ENCODE measurements at places on chromosomes 3 and 15.

DNA sequence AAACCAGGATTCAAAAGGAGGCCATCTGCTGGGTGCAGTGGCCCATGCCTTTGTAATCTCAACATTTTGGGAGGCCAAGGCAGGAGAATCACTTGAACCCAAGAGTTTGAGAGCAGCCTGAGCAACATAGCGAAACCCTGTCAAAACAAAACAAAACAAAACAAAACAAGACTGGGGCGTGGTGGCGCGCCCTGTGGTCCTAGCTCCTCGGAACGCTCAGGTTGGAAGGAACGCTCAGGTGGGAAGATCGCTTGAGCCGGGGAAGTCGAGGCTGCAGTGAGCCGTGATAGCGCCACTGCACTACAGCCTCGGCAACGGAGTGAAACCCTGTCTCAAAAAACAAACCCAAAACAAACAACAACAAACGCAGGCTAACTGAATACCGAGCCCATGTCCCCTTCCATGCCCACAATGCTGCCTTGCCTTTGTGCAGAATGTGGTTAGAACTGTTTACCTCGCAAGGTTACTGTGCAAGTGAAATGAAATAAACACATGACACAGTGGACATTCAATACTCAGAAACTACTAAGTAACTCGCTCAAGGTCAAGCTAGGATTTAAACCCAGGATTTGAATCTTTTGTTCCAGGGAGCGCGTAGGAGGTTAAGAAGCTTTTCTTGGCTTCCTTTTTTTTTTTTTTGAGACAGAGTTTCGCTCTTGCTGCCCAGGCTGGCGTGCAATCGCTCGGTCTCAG, 766 bp upstream of the EMC4 start:
- ATAC-seq = no peak

DNA sequence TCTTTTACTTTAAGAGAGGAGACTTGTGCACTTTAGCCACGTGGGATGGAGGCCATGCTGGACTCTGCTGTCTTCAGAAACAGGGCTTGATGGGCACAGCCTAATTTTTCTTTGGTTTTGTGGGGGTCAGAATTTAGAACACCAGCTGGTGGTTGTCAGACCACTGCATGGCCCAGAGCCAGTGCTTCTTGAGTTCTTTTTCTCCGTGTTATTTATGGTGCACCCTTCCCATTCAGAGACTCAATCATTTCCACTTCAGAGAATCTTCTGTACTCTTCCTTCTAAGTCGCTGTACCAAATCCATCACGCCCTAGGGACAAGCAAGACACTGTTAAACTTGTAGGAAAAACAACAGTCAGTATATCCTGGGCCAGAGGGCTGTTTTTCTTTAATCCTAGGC, 20.1 kb downstream of the PRR23A start:
- no peak for ATAC-seq

- ATAC-seq = peak; percentile 89
Observed at GRCh38 chr3:51799879-51800749, 21.1 kb upstream of the IQCF6 start.

- no peak for ATAC-seq
Observed at GRCh38 chr3:167989066-167989465, 106.7 kb downstream of the GOLIM4 start.

- ATAC-seq = no peak
Observed at GRCh38 chr3:50444213-50444612, 59.2 kb downstream of the CACNA2D2 start.

- ATAC-seq = peak; percentile 18
Observed at GRCh38 chr3:186192823-186193222, 83.9 kb upstream of the ETV5 start.

GRCh38 chr3:99111235-99111634, 209.7 kb upstream of the DCBLD2 start:
- no peak for ATAC-seq

- peak; percentile 50 for ATAC-seq
Observed at GRCh38 chr15:70584838-70585706, 178.3 kb downstream of the UACA start.

DNA sequence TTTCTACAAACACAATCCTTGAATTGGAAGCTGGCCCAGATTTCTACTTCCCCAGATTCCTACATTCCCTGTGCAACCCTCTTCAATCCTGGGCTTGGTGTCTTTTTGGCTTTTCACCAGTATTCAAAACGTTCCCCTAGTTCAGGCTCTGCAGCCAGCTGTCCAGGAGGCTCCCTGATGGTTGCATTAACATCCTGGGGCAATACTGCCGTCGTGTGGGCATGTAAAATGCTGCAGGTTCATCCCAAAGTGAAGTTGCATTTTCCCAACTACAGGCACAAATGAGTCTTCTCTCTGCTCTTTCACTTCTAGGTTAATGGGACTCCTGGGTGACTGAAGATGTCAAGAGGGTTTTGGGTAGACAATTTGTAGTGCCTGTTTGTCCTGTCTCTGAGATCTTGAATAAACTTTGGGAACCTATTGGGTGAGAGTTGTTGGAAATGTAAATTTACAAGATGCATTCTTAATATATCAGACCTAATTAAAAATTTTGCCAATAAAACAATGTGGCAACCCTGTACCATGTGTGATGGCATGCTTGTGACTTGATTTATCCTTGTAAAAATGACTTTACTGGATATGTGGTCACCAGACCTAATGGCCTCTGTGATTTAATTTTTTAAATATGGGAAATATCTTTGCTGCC, 28.6 kb downstream of the SOX14 start:
- ATAC-seq = peak; percentile 46

DNA sequence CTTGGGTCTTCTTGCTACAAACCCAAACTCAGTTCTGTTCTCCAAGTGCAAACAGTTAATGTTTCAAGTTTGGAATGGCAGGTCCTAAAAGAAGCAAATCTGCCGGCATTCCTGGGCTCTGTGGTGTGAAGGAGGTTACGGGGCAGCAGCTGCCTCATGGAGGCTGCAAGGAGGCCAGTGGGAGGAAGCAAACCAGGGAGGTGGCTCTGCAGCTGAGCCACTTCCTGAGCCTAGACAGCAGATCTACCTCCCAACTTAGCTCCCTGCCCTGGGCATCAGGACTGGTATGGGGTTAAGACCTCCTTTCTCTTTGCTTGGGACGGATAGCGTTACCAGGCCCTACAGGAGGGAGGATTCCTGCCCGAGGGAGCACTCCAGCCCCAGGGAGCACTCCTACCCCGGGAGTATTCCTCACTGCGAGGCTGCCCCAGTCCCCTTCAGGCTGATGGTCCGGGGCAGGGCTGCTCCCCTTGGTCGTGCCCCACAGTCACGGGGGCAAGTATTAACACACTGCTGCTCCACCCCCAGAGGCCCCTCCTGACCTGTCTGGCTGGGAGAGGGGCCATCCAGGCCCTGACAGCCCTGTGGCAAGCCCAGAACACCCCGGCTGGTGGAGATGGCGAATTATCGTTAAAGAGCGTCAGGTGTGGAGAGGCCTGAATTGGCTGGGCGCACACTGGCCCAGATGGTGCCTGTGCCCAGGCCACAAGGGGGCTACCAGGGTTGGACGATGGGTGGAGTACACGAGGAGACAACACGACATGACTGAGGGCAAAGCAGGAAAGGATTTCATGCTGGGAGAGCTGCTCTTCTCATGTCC, 129.9 kb downstream of the ATP10A start:
- peak; percentile 23 for ATAC-seq

- no peak for ATAC-seq
Observed at GRCh38 chr3:138452436-138452835, 18.0 kb downstream of the ESYT3 start.

Data from esophagus mucosa (tissue), 1 donor.